ENCODE measurements at places on chromosomes 4 and X. TPM values are rescaled to one million over a fixed set of nuclear protein-coding genes. Genes with fewer than 3 reads are reported as not detected.

DNA sequence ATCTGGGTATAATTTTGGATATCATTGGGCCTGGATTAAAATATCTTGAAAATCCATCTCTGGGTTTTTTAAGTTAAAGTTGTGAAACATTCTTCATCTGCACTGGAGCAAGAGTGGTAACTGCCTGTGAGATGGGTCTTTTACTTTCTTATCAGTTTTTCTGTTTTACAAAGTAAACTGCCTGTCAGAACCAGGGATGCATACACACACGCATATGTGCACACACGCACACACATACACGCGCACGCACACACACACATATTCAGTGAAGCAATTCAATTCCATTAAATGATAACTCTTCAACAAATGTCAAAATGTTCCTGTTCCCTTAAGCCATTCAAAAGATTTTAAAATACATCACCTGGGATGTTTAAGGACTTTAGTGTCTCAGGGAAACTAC lies 515.8 kb downstream of the INPP4B start:
- DNase-seq: no peak

Gene CXCL9
- total RNA-seq: 5.5 TPM

Gene GAGE12H
- total RNA-seq: not detected

Gene EPHA5
- 0.52 TPM for total RNA-seq
